ENCODE measurements at places on chromosomes 12 and 14. TPM values are rescaled to one million over a fixed set of nuclear protein-coding genes. Genes with fewer than 3 reads are reported as not detected.

DNA sequence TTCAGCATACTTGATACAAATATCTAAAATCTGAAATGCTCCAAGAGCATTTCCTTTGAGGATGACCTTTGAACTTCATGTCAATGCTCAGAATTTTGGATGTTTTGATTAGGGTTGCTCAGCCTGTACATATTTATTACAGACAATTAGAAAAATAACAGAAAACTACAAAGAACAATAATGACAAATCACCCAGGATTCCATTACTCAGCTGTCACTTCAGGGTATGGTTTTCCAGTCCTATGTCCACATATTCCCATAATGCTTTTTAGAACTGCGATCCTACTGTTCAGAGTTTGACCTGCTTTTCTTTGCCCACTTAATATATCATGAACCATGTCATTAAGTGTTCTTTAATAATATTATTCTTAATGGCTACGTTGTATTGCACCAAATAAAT, 11.4 kb downstream of the DLGAP5 start:
- no peak overlapping the region for H3K4me3 ChIP-seq
- no peak overlapping the region for H3K27ac ChIP-seq
- H3K27me3 ChIP-seq = no peaks in the 10 kb centered on the region
- H3K4me1 ChIP-seq = no peaks in the 10 kb centered on the region

- H3K36me3 ChIP-seq = no peaks in the 10 kb centered on the region
- no peak overlapping the region for H3K4me3 ChIP-seq
- no peaks in the 10 kb centered on the region for H3K27me3 ChIP-seq
- H3K27ac ChIP-seq = no peak overlapping the region
These were observed 128.1 kb upstream of the C14orf180 start for GRCh38 chr14:104451474-104451873.

GRCh38 chr12:52847335-52848102, 1.3 kb downstream of the KRT78 start:
- no peaks in the 10 kb centered on the region for H3K4me1 ChIP-seq
- H3K27ac ChIP-seq = no peak overlapping the region
- no peak overlapping the region for H3K4me3 ChIP-seq

LTBP2 gene
- total RNA-seq = 0.75 TPM

- no peak overlapping the region for H3K4me3 ChIP-seq
- DNase-seq = no peak
- no peaks in the 10 kb centered on the region for H3K36me3 ChIP-seq
- no peaks in the 10 kb centered on the region for H3K4me1 ChIP-seq
- H3K27ac ChIP-seq = no peak overlapping the region
These were observed 8.8 kb upstream of the TUBA1C start for GRCh38 chr12:49255857-49256637.

COPS7A gene
- 34.2 TPM for total RNA-seq

DNA sequence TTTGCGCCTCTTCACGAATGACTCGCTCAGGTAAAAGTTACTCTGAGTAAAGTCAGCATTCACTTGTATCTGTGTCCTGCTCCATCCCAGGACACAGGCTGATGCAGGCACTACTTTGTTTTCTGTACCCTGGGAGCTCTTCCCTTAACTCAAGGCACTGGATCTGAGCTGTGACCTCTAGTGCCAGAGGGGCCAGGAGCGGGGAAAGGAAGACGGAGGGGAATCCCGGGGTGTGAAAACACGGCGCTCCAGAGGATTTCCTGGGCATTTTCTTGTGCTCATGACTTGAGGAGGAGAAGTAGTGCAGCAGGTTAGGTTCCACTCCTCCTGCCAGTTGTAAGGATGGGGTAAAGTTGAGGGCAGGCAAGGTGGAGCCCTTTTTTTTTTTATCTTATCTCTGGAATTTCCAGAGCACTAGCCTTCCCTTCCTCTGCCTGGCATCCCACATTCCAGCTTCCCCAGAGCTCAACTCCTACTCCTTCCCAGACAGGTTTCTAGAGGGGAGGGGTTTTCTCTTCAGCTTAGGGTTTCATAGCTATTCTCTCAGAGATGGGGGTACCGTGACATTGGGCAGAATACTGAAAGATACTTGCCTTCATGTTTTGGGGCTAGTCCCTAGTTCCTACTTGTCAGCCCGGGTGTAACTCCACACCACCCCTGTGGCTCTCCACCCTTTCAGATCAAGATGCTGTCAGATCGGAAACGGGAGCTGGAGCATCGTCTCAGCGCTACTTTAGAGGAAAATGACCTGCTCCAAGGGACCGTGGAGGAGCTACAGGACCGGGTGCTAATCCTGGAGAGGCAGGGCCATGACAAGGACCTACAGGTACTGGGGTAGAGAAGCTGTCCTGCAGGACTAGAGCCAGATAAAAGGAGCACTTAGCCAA, 52.3 kb downstream of the RAB35 start:
- DNase-seq = no peak
- no peaks in the 10 kb centered on the region for H3K4me1 ChIP-seq
- no peak overlapping the region for H3K27ac ChIP-seq
- no peaks in the 10 kb centered on the region for H3K27me3 ChIP-seq
- H3K36me3 ChIP-seq = no peaks in the 10 kb centered on the region
- no peak overlapping the region for H3K4me3 ChIP-seq

ASB2 gene
- 0.35 TPM for total RNA-seq

ACOT6 gene
- not detected for total RNA-seq

B4GALNT1 gene
- total RNA-seq = 2.6 TPM
